ENCODE measurements at places on chromosomes 1 and 21. TPM values are rescaled to one million over a fixed set of nuclear protein-coding genes. Genes with fewer than 3 reads are reported as not detected.
A peak's percentile ranks its signal among the peaks of the same experiment; 100 is the strongest.

DNA sequence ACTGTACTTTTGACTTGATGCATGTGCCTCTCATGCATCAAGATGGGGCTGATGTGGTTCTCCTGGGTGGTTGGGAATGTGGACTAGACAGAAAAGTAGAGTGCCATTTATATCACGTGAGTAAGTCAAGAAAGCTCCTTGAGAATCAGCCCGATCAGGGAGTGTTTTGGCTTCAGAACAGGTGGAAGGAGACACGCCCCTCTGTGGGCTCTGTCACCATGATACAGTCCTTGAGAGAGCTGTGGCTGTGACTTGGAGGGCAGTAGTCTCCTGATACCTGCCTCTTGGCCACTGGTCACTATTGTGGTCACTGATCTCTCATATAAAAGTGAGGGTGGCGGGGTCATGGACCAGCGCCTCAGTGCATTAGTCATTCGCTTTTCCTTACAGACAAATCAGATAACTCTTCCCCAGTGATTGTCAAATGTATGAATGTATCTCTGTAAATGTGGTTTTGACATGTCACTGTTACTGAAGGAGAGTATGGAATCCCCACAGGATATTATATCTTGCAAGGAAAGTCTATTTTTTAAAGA is 8.9 kb upstream of the C4BPB start:
- DNase-seq: no peak

GRCh38 chr1:16167331-16168143 is 11.7 kb upstream of the EPHA2 start:
- no peak for DNase-seq

GRCh38 chr1:60108196-60108595 is 34.6 kb upstream of the C1orf87 start:
- no peak for DNase-seq

DNA sequence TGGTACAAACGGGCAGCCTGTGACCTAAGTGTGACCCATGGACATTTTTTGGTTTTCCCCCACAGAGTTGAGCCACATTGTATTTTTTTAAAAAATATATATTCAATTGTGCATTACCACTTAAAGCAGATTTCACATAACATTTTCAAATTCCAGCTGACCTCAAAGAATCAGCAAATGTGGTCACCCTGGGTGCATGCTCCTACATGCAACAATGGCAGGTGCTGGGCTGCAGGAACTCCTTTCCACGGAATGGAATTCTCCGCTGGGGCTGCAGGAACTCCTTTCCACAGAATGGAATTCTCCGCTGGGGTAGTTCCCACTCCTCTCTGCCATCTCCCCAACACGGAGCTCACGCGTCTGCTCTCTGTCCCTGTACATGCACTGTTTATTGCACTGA is 68.7 kb downstream of the MAP10 start:
- no peak for DNase-seq

GRCh38 chr1:181485287-181486097 is 2.2 kb downstream of the CACNA1E start:
- no peak for DNase-seq

- peak; percentile 53 for DNase-seq
These were observed 33.8 kb upstream of the CSF3R start for GRCh38 chr1:36516372-36517010.

GRCh38 chr1:26627954-26628353 is 67.9 kb upstream of the ARID1A start:
- no peak for DNase-seq

GRCh38 chr1:83769594-83770318 is 229.2 kb downstream of the TTLL7 start:
- DNase-seq: no peak

- no peak for DNase-seq
These were observed 26.9 kb upstream of the RGL1 start for GRCh38 chr1:183778045-183778444.

DNA sequence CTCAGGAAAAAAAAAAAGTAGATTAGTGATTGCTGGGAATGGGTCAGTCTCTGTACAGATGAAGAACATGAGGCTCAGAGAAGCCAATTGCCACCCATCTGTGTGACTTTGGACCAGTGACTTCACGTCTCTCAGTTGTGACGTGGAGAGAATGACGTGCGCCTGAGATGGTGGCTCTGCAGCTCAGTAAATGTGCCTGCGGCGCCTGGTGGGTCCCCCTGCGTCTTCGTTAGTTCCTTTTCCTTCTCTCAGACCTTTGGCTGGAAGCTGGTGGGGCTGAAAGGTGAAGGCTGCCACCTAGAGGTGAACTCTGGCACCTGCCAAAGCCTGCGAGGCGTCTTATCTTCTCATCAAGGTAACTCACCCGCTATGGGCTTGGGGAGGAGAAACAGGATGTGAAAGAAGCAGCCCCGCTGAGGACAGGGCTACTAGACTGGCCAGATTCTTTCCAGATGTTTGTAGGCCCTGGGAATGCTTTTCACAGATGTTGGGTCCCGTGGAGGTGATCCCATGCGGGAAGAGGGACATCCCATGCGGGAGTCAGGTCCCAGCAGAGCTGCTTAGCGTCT is 8.7 kb upstream of the E2F2 start:
- DNase-seq: peak; percentile 91

- DNase-seq: peak; percentile 78
These were observed 532.2 kb downstream of the MATN1 start for GRCh38 chr1:30191154-30191702.

GRCh38 chr1:225822655-225823403 is 12.9 kb downstream of the EPHX1 start:
- no peak for DNase-seq

DNA sequence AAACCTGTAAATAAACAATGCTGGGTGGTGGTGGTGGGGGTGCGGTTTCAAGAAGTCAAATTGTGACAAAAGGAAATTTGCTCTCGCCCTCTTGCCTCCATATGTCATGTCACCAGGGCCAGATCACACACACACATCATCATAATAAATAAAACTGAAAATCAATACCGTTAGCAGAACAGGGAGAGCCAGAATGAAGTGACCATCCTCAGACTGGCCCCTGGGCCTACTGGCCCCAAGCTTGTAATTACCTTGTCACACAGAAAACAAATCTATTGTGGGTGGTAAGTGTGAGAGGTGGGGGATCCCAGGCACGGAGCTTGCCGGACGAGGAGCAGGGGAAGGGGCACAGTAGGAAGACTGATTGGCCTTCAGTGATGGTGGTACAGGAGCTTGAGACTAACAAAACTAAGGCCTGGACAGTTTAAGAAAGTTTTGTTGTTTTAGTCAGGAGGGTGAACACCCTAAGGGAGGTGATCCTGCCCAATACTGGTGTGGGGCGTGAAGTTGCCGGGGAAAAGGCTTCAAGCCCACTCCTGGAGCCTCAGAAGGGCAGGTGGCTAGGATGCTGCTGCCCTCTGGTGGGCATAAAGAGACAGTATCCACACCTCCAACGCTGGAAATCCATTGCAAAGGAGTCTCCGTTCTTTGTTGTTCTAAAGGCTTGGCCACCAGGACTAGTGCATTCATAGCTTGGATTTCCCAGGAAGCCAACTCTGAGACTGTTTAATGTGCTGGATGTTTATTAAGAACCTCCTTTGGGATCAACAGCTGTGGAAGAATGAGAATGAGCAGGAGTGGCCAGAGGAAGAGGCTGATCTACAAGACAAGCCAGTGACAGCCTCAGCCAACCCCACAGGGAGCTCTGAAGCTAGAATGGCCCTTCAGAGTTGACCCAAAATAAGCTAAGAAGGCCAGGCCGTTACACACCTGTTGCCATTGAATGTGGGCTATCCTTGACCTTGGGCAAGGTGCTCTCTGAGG is 8.1 kb upstream of the C1orf216 start:
- peak; percentile 75 for DNase-seq

DNA sequence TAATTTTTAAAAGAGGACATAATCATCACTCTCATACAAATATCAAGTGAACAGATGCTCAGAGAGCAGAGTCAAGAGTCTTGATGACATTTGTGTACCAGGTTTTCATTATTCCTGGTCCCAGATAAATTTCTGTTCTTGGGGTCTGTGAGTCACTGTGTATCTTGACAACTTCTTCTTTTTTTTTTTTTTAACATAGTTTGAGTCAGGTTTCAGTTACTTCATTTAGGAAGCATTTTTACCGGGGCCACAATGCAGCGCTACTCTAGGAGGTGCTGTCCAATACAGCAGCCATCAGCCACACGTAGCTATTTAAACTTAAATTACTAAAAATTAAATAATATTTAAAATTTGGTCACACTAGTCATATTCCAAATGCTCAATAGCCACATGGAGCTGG is 188.1 kb upstream of the SAMSN1 start:
- DNase-seq: no peak

DNA sequence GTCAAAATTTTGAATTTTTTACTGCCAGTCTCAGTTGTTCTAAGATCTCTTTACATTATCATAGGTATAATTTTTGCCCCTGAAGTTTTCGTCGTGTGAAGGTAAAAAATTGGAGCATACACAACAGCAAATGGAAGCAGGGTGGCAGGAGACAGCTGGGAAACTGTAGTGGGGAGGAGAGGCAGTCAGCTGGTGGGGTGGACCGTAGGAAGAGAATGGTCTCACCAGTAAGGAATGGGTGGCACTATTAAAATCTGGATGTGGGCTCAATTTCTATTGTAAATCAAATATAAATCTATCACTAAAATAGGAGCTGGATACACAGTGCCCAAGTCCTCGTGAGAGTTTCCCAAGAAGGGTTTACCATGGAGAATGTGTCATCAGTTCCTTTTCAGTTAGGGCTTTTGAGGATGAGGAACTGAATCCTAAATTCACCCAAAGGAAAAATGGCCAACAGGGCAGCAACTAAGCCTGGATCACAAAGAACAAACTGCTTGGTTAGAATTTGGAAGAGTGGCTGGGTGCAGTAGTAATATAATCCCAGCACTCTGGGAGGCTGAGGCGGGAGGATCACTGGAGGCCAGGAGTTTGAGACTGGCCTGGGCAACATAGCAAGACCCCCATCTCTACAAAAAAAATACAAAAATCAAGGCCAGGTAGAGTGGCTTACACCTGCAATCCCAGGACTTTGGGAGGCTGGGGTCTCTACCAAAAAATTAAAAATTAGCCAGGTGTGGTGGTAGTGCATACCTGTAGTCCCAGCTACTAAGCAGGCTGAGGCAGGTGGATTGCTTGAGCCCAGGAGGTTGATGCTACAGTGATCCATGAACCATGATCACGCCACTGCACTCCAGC is 10.5 kb upstream of the IRF2BP2 start:
- DNase-seq: peak; percentile 46

- peak; percentile 13 for DNase-seq
These were observed 86.8 kb downstream of the TIAM1 start for GRCh38 chr21:31257265-31257664.

DNA sequence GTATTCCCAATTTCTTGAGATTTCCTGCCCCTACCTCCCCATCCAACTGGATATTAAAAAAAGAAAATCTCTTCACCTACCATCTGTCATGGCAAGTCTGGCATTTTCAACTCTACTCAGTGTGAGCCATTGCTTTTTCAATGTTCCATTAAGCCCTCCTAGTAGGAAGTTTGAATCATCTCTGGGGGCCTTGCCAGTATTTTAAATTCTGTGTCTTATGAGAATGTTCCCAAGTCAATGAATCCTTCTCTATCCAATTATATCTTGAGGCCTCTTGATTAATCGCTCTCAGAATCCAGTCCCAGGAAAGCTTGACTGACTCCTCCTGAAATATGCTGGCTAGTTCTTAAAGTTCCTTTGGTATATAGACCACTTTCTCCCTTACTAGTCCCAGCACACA is 91.5 kb downstream of the NGF start:
- peak; percentile 43 for DNase-seq

DNA sequence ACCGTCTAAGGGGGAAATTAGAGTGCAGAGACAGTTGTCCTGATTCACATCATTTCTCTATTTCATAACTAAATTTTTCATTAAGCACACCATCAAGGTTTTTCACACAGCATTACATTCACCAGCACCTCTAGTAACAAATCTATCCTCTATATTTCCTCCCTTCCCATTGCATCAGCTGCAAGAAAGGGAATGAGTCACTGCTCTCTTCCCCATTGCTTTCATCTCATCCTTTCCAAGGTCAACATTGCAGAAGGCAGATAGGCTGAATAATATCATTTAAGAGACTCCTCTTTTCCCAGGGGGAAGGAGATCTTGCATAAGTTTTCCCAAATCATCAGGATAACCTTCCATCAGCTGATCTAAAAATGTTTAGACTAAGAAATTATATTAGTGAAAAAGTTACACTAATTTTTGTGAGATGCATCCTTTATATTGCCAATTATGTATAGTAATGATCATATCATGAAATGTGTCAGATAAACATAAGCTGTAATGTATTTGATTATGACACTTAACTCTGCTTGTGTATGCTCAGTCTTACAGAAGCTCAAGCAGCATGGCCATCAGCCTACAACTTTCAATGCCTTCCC is 4.3 kb downstream of the INTS7 start:
- DNase-seq: peak; percentile 93

DNA sequence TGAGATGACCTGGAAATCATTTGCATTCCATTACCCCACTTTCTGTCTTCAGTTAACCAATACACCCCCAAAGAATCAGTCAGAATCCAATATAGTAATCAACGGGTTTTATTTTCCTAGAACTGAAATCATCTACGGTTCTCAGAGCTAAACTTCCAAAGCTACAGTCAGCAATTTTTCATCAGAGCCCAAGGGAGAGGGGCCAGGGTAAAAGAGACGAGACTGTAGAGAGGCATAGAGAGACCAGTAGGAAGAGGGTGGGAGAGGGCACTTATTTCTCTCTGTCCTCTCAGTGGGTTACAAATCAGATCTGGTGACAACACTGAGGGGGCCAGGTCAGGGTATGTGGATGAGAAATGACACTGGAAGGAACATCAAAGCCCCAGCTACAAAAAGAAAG is 1.1 kb upstream of the MRPL24 start:
- DNase-seq: no peak

DNA sequence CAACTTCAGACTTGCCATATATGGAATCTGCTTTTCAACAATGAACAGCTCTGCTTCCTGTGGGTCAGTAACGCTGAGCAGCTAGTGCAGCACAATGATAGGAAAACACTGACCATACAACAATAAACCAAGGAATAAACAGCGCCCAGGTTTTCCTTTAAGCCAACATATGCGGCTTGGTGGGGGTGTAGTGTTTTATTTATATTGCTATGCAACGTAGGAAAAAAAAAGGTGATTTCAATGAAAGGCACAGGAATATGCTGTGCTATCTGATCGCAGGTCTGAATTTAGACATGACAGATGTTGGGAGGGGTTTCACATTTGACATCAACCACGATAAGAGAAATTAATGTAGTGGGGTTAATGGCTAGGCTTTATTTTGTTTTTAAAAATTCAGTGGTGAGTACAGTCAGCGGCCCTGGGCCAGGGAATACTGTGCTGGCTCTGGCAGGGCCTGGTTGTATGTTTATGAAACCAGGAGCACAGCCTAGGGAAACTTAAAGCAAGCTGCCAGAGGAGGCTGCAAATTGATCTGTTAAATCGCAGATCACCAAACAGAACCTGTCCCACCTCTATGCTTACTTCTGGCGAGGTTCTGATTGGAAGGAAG is 4.3 kb downstream of the TSPAN2 start:
- DNase-seq: no peak

RAB25 gene
- not detected for total RNA-seq

NPL gene
- 2.3 TPM for total RNA-seq

CYP4A11 gene
- not detected for total RNA-seq

MIXL1 gene
- not detected for total RNA-seq

LMX1A gene
- not detected for total RNA-seq

C1orf141 gene
- total RNA-seq: 0.65 TPM

ZBTB8A gene
- total RNA-seq: 7.1 TPM

EVA1C gene
- total RNA-seq: 17.8 TPM

RABGGTB gene
- total RNA-seq: 91.8 TPM

SHE gene
- 0.49 TPM for total RNA-seq

THEM5 gene
- total RNA-seq: not detected

RUNX1 gene
- 63.5 TPM for total RNA-seq

CTTNBP2NL gene
- 24.4 TPM for total RNA-seq

FAM151A gene
- total RNA-seq: not detected
